ENCODE measurements at places on chromosomes 16 and 17. TPM values are rescaled to one million over a fixed set of nuclear protein-coding genes. Genes with fewer than 3 reads are reported as not detected.

GRCh38 chr17:39547713-39548478 is 59.8 kb downstream of the NEUROD2 start:
- DNase-seq = peak; percentile 88

GRCh38 chr17:35738519-35739133 is 7.2 kb downstream of the RASL10B start:
- no peak for DNase-seq

DNA sequence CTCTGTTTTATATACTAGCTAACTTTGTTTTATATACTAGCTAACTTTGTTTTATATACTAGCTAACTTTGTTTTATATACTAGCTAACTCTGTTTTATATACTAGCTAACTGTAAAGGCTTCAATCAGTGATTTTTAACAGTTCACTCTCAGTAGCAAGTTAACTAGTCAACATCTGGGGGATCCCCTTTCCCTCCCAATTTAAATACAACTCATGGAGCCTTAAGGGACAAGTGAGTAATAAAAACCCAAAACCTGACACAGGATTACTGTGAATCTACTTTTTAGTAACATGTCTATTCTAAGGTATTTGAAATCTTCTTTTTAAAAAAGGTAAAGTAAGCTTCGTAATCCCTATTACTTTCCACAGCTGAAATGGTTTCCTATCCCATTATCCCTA is 32.2 kb downstream of the FAM222B start:
- DNase-seq = no peak

GRCh38 chr16:89039756-89040155 is 53.9 kb upstream of the ACSF3 start:
- DNase-seq = no peak

- no peak for DNase-seq
Measured at GRCh38 chr17:15436473-15437302, 30.7 kb downstream of the CDRT4 start.

DNA sequence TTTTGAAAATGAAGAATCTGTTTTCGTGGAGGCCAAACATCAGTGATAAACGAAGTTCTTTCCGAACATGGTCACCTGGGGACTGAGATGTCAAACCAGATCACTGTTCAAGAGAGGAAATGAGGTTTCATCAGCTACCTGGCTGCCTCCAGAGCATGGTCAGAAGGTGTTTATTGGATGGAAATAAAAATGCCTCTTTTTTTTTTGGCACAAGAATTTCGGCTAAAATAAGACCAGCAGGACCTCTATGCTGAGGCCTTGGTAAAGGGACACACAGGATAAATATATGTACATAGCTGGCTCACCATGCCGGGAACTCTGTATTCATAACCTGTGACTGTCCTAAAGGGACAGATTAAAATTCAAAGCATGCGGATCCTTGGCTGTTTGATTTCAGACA is 135.3 kb downstream of the UTP18 start:
- DNase-seq = no peak

GAS7 gene
- 0.35 TPM for total RNA-seq

DNA sequence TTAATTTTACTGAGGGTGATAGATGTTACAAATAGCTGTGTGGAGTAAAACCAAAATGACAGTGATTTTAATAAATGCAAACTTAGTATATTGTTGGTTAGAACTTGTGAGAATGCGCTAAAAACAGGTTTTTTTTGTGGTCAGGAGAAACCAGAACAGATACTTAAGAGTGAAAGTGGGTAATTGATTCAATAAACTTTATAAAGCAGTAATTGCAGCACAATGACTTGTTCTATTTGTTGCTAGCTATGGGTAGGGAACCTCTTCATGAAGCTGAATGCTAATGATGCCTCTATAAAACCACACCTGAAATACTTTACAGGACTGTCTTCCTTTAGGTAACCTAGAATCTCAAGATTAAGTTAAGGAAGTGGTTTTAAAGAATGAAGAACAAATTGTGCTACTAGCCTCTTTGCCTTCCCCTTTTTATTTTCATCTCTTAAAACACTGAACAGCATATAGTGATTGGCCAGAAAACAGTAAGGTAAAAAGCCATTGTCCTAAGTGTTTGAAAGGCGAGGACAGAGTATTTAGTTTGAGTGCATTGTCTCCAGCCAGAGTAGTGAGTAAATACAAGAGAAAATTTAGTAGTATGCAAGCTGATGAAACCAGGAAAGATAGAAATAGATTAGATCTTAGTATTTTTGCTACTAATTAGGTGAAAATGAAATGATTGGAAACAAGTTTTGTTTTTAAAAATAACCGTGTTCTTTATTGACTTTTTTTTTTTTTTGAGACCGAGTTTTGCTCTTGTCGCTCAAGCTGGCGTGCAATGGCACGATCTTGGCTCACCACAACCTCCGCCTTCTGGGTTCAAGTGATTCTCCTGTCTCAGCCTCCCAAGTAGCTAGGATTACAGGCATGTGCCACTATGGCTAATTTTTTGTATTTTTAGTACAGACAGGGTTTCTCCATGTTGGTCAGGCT is 6.0 kb downstream of the GGNBP2 start:
- DNase-seq = no peak

DNA sequence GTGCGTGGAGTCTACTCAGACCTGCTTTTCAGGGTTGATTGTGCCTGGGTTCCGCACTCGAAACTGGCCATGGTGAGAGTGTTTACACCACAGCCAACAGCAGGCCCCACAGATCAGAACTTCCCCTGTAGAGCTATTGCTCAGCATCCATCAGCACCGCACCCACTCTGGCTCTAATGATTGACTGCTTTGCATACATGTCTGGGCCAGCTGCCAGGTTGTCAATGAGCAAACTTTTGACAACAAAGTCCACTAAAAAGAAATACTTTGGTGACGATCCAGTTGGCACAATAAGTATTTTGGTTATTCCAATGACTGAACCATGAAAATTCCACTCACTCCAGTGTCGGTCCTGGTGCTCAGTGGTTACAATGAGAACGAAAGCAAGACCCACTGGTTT is 190.7 kb downstream of the FOXL1 start:
- no peak for DNase-seq
